Activated CD4-positive, alpha-beta T cell treated with anti-CD3 and anti-CD28 coated beads for 24 hours (primary cell): ENCODE measurements at places on chromosomes 3 and 15.
A peak's percentile ranks its signal among the peaks of the same experiment; 100 is the strongest.

- no peak for DNase-seq
These were observed 107.4 kb upstream of the MLF1 start for GRCh38 chr3:158463556-158463955.

DNA sequence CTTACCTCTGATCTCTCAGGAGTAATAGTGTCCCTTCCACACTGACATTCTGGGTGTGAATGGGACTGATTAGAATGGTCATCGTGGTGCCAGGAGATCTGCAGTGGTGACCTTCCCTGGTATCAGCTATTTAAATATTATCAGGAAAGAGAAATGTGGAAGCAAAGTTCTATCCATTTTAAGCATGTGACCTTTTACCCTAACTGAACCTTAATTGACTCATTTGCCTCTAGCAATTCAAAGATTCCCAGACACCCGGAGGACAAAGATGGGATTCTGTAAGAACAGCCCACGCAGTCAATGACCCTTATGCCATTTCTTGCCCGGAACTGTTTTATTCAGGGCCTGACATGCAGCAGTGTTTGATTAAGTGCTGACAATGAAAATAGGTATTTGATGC, 10.3 kb downstream of the LIPC start:
- no peak for DNase-seq

DNA sequence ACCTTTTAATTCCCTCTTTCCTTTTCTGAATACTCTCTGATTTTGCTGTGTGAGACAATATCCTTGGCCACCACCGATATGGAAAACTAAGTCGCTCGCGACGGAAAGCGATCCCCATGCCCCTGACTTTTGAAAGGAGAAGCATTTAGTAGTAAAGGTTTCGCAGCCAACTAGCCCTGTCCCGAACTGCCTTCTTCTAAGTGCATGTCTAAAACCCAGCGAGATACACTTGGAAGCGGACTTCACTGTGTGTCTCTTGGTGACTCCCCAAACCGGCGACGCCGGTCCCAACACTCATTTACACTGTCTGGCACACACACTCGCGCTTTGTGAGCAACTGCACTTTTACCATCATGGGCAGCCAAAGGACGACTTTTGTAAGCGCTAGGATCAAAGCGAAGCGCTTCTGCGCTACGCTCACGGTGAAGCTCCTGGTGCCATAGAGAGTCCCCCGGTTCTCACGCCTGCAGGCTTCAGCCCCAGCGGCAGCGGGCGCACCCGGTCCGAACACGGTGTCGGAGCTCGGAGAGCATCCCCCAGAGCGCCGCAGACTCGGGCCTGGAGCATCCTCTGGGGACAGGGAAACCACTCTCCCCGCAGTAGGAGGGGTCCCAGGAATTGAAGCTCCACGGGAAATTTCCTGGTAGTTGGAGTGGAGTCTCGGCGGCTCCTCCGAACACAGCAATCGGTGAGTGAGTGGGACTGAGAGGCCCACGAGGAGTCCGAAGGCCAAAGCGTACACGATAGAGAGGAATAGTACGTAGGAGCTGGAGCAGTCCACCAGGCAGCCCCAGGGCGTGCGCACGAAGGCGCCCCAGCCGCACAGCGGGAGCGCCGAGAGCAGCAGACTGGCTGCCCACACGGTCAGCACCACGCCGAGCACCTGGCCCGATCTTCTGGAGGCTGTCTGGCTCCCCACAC, 1.4 kb downstream of the GPR149 start:
- no peak for DNase-seq

- DNase-seq, result no peak
These were observed 70.2 kb upstream of the ZBTB20 start for GRCh38 chr3:115217292-115217677.

DNA sequence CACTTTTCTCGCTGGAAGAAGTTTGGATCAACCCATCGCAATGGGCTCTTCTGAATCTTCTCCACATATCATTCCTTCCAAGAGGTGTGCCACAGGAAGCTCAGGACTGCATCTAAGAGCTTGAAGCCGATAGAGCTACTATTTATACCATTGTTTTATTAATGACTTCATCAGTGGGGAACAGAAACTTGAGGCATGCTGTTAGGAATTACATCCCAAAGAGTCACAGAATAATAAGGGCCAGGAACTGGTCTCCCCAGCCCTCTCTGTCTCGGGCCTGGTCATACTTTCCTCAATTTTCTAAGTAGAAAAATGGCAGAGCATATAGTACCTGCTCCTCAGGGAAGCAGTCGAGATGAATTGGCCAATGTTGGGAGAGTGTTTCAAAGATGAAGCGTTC, 16.9 kb upstream of the C15orf61 start:
- no peak for DNase-seq

GRCh38 chr3:89504432-89504831, 397.0 kb downstream of the EPHA3 start:
- DNase-seq, result no peak

GRCh38 chr15:40418126-40418525, 12.5 kb downstream of the IVD start:
- no peak for DNase-seq

DNA sequence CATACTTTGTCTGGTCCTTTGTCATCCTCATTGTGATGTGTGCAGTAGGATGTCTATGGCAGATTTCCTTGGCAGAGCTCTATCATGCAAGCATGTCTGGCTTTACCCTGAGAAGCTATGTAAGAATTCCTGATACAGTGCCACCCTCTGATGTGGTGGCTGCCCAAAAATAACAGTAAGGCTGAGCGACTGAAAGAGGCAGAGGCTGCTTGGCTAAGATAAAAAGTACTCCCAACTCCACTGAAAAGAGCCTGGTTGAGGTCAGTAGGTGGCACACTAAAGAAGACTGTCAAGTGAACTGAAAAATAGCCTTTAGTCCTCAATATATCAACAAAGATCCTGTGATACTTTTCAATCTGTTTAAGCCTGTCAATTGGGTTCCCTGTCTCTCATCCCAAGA, 31.7 kb downstream of the BTLA start:
- DNase-seq, result no peak

DNA sequence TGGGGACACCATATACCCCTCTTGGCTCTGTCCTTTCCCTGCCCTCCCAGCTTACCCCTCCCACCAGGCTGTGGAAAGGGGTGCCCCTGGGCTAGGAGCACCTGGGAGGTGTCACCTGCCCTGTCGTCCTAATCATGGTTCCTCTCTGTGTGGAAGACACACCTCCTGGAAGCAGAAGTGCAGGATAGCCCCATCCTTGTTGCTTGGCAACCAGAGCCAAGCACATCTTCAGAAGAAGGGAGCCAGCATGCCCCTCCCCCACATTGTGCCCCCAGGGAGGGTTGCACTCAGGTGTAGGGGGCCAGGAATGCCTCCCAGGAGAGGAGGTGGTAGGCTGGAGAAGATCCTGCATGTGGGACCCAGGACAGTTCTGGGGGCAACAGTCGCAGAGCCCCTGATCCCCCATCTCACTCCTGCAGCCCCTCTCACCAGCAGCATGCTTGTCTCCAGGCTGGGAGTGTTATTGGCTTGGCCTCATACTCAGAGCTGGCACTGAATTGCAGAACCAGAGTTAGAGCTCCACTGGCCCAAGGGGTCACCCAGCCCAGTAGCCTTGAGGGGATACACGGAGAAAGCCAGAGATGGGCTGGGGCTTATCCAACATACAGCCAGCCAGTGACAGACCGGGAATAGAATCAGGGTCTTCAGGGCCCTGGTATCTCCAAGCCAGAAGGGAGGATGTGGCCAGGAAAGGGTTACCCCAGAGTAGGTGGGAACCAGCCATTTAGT, 8.4 kb downstream of the RAB6B start:
- no peak for DNase-seq

- DNase-seq, result no peak
These were observed 16.7 kb downstream of the KAT2B start for GRCh38 chr3:20056725-20057611.

- DNase-seq, result no peak
These were observed 481.5 kb downstream of the LPP start for GRCh38 chr3:188635258-188636042.

DNA sequence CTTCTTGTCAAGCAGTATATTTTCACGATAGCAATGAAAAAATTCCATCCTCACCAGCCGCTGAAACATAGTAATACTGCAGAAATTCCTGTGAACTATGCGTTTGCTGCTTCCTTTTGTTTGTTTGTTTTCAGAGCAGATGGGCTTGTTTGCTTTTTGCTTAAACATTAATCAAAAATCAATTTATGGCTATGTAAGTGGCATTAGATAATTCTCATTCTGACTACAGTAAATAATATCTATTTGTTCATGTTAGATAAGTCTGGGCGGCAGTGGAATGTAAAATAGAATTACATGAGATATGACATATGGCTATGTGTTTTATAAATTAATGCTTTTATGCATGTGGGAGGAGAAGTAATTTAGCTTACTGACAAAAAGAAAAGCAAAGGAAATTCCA, 163.7 kb downstream of the PGPEP1L start:
- DNase-seq, result no peak

- DNase-seq, result no peak
These were observed 389.8 kb downstream of the TBC1D5 start for GRCh38 chr3:17352620-17353019.

DNA sequence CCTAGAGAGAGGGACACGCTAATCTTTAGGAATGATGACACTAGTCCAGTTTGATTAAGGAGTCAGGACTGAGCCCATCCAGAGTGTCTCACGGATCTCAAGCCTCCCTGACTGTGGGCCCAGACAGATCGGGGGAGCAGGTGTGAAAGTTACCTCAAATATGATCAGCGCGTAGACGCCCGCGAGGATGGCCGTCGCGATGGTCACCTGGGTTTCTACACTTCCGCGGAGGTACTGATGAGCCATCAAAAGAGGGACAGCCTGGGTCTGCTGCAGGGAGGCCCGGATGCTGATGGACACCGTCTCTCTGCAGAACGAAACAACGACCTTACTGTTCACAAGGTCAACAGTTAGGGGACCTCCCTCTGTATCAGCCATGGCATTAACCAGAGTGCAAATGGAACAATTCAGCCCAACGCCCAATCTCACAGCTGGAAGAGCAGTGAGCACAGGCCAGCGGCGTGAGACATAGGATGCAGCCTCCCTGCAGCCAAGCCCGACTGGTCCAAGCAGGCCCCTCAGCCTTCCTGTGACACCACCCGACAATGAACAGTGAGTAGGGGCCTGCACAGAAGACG, 84.4 kb downstream of the OCA2 start:
- no peak for DNase-seq

- DNase-seq, result no peak
These were observed 478.0 kb upstream of the ATP11B start for GRCh38 chr3:182315313-182315712.

- no peak for DNase-seq
These were observed 11.3 kb upstream of the DLG1 start for GRCh38 chr3:197309528-197310361.

DNA sequence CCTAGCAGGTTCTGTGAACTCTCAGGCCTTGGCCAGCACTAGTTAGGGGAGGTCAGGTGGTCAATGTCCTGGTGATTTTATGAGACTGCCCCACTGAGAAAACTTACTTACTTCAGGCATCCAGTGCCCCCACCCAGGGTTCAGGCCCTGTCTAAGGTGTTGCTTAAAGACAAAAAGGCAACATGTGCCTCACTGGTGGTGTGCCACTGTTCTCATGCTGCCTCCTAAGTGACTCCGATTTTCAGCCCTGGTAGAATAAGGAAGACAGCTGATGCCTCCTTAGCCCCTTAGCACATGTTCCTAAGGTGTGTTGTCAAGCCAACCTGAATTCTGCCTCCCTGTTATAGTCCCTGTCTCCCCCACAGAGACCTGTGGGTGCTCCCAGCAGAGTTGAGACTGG, 5.3 kb downstream of the RBM15B start:
- DNase-seq, result no peak

DNA sequence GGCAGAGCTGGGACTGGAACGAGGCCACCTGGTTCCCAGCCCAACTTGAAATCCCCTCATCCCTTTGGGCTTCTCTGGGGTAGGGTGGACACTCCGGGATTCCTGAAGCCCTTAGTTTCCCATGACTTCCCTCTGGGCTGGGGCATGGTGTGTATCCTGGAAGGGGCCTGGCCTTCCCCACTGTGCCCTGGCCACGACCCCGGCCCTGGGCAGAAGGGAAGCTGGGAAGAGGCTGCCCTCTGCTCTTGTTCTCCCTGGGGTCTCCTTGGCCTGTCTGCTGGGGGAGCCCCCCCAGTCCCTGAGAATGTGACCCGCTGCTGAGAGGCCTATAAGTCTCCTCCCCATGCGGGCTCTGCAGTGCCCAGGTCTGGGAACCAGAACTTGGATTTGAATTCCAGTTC, 104.9 kb downstream of the LINGO1 start:
- DNase-seq, result no peak

GRCh38 chr3:127455541-127456450, 134.7 kb downstream of the TPRA1 start:
- peak; percentile 29 for DNase-seq

DNA sequence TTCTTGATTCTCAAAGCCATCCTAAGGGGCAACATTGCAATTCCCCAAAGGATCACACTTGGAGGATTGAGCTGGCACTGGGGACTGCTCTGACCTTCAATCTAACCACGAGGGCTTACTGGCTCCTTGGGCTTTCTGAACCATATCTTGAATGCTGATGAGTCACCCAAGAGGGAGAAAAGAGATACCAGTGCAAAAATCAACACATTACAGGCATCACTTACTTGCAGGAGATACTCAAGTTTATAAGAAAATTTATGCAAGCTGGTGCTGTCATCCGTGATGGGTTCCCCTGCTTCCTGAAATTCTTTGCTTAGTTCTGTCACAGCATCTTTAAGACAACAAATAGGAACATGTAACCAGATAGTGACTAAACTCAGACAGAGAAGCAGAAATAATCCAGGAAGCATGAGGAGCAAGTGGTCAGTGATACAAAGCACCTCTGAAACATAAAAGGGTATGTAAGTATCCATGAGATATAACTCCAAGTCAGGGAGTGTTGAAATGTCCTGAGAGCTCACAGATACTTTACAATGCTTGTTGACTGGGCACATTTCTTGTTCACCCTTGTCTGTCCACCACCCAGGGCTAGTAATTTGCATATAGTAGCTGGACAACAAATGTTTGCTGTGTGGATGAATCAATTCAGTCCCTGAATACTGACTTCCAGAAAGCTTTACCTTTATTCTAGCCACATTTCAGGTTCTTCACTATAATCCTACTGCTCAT, 14.1 kb downstream of the FYCO1 start:
- no peak for DNase-seq

- DNase-seq, result no peak
These were observed 47.8 kb downstream of the BTD start for GRCh38 chr3:15649341-15649740.

- DNase-seq, result no peak
These were observed 4.3 kb downstream of the SLC51A start for GRCh38 chr3:196220587-196220986.

DNA sequence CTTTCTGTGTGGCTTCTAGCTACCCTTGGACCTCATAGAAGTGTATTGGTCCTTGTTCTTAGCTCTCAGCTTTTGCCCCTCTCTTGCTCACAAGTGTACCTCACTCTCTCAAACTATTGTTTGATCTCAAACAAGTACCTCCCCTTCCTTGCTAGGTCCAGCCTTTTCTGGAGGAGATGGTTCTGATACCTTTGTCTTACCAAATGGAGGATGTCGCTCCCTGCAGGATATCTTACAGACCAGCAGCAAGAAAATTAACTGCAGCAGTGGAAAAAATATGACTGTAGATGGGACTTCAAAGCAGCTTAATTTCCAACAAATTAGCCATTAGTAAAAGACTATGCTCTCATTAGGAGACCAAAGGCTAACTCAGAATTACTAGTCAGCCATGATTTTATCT, 388.1 kb upstream of the ROBO2 start:
- no peak for DNase-seq
